ENCODE measurements at places on chromosomes 3 and 15.

GRCh38 chr15:98604983-98605382 lies 43.4 kb upstream of the IGF1R start:
- DNase-seq, result no peak

DNA sequence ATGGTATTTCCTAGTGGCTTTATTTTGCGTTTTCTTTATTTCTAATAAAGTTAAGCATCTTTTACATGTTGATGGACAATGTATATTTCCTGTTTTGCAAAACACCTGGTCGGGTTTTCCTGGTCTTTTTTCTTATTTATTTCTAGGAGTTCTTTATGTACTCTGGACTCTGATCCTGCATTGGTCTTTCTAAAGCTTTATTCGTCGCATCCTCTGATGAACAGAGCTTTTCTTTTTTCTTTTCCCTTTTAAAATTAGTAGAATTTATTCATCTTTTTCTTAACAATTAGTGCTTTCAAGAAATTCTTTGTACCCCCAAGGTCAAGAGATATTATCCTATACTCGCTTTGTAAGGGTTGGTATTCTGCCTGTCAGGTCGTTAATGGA lies 32.2 kb downstream of the ZDHHC19 start:
- DNase-seq, result no peak

DNA sequence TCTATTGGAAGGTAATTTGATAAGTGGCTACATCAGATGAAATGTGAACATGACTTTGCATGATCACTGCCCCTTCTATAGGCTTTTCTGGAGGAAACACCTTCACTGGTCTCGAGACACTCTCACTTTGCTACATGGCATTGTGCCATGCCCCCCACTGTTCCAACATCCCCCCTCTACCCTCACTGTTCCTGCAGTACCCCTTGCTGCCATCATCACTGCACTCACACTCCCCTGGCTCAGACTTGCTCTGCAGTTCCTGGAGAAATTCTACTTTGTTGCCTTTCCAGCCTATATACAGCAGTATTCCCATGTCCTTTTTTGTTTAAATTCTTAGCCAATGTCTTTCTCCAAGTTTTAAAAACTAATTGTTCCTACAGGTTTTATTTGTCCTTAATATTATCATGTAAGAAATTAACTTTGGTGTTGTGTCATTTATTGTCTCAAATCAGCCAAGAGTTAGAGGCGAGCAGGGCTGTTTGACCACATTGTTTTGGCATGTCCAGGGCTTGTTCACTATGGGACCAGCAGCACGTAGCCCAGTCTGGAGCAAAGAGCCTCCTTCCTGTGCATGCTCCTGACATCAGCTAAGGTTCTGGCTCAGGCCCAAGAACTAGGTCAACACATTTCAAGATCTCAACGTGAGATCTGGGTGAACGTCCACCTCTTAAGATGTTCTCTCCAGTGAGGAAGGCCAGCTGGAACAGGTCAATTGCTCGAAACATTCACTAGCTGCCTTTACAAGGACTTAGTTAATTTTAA lies 246.4 kb downstream of the SLC9A9 start:
- no peak for DNase-seq

DNA sequence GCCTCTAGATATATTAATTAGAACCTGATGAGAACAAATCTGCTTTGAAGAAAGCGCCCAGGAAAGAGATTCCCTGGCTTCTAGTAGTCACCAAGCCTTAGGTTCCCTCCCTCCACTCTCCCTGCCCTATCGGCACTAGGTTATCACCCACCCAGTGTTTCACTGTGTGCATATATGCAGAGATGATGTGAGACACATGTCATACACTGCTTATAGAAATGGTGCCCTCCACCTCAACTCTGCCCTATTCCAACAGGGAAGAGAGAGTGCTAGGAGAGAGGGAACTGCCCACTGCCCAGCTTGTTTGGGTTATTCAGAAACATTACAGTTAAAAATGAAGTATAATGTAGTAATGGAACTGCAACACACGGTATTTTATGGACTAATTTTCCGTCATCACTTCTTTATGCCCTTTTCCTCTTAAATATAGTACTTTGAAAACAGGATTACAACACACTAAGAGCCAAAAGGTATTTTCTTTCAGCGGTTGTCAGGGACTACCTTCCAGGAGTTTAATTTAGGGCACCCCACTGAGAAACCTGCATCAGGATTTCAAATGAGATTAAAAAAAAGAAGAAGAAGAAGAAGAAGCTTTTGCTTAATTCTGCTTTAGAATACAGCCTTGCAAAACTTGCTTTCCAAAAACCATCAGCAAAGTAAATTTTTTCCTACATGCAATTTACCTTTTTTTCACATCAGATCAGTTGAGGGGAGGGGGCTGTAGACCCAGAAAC lies 55.3 kb downstream of the MEIS2 start:
- no peak for DNase-seq

Measured in HCT116 (cell line).